CD4-positive, alpha-beta memory T cell (primary cell): ENCODE measurements at places on chromosomes 3 and 15. TPM values are rescaled to one million over a fixed set of nuclear protein-coding genes. Genes with fewer than 3 reads are reported as not detected.

GRCh38 chr15:32991619-32992111, 202.8 kb downstream of the FMN1 start:
- H3K36me3 ChIP-seq = no peaks in the 10 kb centered on the region
- H3K27ac ChIP-seq = no peak overlapping the region
- H3K4me3 ChIP-seq = no peak overlapping the region
- H3K4me1 ChIP-seq = no peaks in the 10 kb centered on the region
- no peaks in the 10 kb centered on the region for H3K27me3 ChIP-seq

- no peaks in the 10 kb centered on the region for H3K36me3 ChIP-seq
- no peaks in the 10 kb centered on the region for H3K4me1 ChIP-seq
- no peak overlapping the region for H3K4me3 ChIP-seq
- DNase-seq = no peak
Measured at GRCh38 chr3:161851941-161852566, 355.4 kb downstream of the OTOL1 start.

Gene AADACL2
- polyA plus RNA-seq = not detected

Gene LSMEM2
- not detected for polyA plus RNA-seq

DNA sequence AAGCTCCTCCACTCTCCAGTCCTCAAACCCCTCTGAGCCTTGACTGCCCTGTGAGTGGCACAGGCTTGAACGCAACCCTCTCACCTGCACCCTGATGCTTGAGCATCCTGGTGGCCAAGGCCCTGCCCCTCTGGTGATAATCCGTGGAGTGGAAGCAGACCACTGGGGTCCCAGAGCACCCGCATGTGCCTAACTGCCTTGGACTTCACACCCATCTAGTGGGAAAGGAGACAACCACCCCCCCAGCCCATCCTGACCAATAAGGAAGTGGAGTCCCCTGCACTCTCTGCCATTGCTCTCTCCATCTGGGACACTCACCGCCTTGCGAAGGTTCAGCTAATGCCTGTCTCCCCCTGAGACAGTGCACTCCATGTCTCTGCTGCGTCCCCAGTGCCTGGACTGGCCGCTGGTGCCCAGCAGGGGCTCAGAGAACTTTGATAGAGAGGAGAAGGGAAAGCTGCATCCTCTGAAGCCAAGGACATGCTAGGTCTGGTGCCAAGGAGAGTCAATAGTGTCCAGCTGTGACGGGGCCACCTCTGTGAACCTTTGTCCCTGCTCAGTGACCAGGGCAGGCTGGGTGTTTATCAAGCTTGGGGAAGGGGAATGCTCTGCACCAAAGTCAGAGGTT, 3.4 kb downstream of the KLF15 start:
- H3K4me1 ChIP-seq = peaks cover 9% of the 10 kb centered on the region
- peaks cover 23% of the 10 kb centered on the region for H3K27me3 ChIP-seq
- H3K27ac ChIP-seq = no peak overlapping the region
- DNase-seq = no peak
- H3K36me3 ChIP-seq = no peaks in the 10 kb centered on the region

Gene ATP13A5
- not detected for polyA plus RNA-seq

Gene MESP1
- polyA plus RNA-seq = 0.69 TPM

Gene KBTBD12
- polyA plus RNA-seq = not detected

DNA sequence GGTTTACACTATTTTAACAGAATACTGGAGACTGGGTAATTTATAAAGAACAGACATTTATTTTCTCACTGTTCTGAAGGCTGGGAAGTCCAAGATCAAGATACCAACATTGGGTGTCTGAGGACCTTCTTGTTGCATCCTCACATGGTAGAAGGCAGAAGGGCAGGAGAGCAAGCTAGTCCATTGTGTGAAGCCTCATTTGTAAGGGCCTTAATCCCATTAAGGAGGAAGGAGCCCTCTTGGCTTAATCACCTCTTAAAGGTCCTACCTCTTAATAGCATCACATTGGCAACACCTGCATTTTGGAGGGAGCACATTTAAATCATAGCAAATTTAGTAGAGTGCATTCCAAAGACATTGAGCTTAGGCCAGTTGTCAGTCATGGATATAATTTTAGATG, 26.2 kb downstream of the UBE2Q2 start:
- H3K27me3 ChIP-seq = no peaks in the 10 kb centered on the region
- DNase-seq = no peak
- no peaks in the 10 kb centered on the region for H3K4me1 ChIP-seq
- H3K36me3 ChIP-seq = peaks cover 15% of the 10 kb centered on the region

DNA sequence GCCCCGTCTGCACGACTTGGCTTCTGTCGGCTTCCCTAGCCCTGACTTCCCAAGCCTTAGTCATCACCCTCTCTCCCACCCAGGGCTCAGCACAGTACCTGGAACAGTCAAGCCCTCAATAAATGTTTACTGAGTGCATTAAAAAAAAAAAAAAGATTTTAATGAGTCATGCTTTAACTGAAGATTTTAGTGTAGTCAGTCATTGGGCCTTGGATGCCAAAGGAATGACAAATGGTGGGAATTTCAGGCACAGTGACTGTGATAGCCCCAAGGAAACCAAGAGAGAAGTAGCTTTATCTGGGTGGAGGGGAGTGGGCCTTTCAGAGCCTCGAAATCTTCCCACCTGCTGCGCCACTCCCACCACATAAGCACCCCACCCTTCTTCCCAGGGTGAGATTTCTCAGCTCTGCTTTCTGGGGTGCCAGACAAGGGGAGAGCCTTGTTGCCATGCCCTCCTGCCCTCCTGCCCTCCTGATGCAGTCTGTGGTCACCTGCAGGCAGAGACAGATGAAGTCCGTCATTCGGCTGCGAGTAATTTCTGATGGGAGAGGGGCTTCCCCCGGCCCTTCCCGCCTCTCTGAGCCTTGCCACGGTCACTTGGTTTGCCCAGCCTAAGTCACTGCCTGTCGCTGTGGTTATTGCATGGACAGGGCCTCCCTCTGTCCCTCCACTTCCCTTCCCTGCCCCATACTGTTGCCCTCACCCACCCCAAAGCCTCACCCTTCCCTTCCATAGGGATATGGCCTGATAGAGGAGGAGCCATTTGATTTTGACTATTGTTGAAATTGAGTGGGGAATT, 41.8 kb downstream of the SMAD3 start:
- H3K4me3 ChIP-seq = no peak overlapping the region
- peaks cover 95% of the 10 kb centered on the region for H3K4me1 ChIP-seq
- peak overlapping the region; percentile 14 for H3K27ac ChIP-seq
- no peaks in the 10 kb centered on the region for H3K36me3 ChIP-seq

DNA sequence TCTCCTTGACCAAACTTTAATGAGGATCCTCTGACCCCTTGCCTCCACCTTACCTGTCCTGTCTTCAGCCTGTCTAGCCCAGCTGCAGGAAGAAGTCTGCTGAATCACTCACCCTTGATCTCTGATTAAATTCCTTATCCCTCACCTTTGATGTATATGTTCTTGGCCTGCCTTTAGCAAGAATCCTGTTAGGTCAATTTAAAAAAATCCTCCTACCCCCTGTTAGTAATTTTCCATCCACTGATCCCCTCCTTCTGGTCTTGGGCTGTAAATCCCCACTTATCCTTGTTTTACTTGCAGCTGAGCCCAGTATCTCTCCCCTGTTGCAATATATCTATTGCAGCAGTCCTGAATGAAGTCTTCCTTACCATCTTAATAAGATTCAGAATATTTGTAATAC, 39.0 kb downstream of the MYH15 start:
- no peaks in the 10 kb centered on the region for H3K27me3 ChIP-seq
- no peak overlapping the region for H3K27ac ChIP-seq
- H3K4me3 ChIP-seq = no peak overlapping the region

Gene HCLS1
- polyA plus RNA-seq = 441 TPM

DNA sequence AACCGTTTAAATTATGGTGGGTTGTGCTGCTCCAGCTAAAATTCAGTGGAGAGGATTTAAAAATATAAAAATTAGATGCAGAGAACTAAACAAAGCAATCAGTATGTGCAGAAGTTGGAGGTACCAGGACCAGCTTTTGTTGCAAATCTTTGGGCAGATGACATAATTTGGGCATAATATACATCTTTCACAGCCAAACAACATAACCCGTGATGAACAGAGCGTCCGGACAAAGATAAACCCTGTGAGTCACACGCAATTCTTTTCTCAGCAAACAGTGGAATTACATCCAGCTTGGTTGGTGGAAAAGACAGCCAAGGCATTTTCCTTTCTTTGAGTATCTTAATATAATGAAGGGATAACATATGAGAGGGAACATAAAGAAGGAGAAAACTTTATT, 419.4 kb upstream of the ADAMTS9 start:
- DNase-seq = no peak
- H3K4me3 ChIP-seq = no peak overlapping the region
- no peaks in the 10 kb centered on the region for H3K27me3 ChIP-seq
- no peaks in the 10 kb centered on the region for H3K36me3 ChIP-seq
- H3K27ac ChIP-seq = no peak overlapping the region
- H3K4me1 ChIP-seq = no peaks in the 10 kb centered on the region

- no peak overlapping the region for H3K4me3 ChIP-seq
- H3K27ac ChIP-seq = no peak overlapping the region
- H3K4me1 ChIP-seq = no peaks in the 10 kb centered on the region
- no peak for DNase-seq
Measured at GRCh38 chr15:68643216-68643830, 64.5 kb downstream of the CORO2B start.

Gene NMB
- polyA plus RNA-seq = 4.1 TPM

GRCh38 chr3:184993394-184993793, 159.5 kb downstream of the C3orf70 start:
- no peak for DNase-seq
- no peak overlapping the region for H3K4me3 ChIP-seq

Gene STRIT1
- polyA plus RNA-seq = not detected

DNA sequence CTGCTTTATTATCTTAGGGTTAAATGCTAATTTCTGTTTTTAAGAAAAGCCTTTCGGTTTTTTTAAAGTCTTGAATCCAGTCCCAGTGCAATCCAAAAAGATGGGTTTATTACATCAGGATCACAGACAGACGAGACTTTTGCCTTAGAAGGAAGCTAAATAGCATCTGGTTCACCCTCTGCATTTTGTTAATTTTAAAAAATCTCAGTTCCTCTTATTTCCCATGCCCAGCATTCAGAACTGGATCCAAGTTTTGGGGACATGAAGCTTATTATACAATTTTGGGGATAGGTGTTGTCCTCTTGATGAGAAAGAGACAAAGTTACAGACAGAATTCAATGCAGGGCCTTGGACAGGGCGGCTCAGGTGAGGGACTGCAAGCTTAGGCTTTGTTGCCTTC, 181.5 kb upstream of the LYSMD4 start:
- H3K27me3 ChIP-seq = peaks cover 6% of the 10 kb centered on the region
- H3K4me3 ChIP-seq = no peak overlapping the region
- no peak for DNase-seq
- no peak overlapping the region for H3K27ac ChIP-seq
- H3K4me1 ChIP-seq = no peaks in the 10 kb centered on the region
- H3K36me3 ChIP-seq = no peaks in the 10 kb centered on the region

- H3K36me3 ChIP-seq = no peaks in the 10 kb centered on the region
- no peak for DNase-seq
- no peak overlapping the region for H3K4me3 ChIP-seq
- no peaks in the 10 kb centered on the region for H3K4me1 ChIP-seq
Measured at GRCh38 chr15:29675791-29676301, 146.4 kb downstream of the TJP1 start.

Gene GRM7
- polyA plus RNA-seq = not detected

GRCh38 chr3:102158080-102158740, 276.6 kb upstream of the ZPLD1 start:
- no peak overlapping the region for H3K27ac ChIP-seq
- H3K36me3 ChIP-seq = no peaks in the 10 kb centered on the region
- no peaks in the 10 kb centered on the region for H3K27me3 ChIP-seq
- no peak overlapping the region for H3K4me3 ChIP-seq
- H3K4me1 ChIP-seq = no peaks in the 10 kb centered on the region
- DNase-seq = no peak

Gene GOLGA6B
- polyA plus RNA-seq = not detected

Gene WHAMM
- polyA plus RNA-seq = 2.2 TPM

GRCh38 chr3:23645533-23646183, 160.1 kb upstream of the UBE2E1 start:
- H3K27me3 ChIP-seq = no peaks in the 10 kb centered on the region
- no peak overlapping the region for H3K27ac ChIP-seq
- no peak for DNase-seq
- H3K4me3 ChIP-seq = no peak overlapping the region

- H3K36me3 ChIP-seq = no peaks in the 10 kb centered on the region
- H3K27ac ChIP-seq = no peak overlapping the region
- no peak overlapping the region for H3K4me3 ChIP-seq
- DNase-seq = no peak
- H3K4me1 ChIP-seq = no peaks in the 10 kb centered on the region
Measured at GRCh38 chr3:65729973-65730372, 308.7 kb downstream of the MAGI1 start.

Gene MRPS11
- polyA plus RNA-seq = 63.1 TPM

DNA sequence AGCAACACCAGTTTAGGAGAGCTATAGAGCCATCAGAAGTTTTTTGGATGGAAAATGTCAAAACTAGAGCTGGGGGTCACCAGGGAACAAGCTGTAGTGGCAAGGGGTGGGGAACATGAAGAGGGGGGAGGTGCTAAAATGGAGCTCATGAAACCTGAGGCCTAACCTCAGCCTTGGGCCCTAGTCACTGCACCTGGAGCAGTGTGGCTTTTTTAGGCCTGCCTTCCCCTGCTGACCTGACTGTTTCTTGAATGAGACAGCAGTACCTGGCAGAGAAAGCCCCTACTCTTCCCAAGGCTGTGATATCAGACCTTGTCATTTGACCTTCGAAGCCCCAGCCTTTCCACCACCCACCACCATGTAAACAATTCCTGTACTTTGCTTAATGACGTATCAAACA, 383.5 kb downstream of the EPHB1 start:
- H3K27ac ChIP-seq = no peak overlapping the region
- H3K36me3 ChIP-seq = no peaks in the 10 kb centered on the region
- H3K4me1 ChIP-seq = no peaks in the 10 kb centered on the region
- no peak overlapping the region for H3K4me3 ChIP-seq
- DNase-seq = no peak
- H3K27me3 ChIP-seq = no peaks in the 10 kb centered on the region

- no peaks in the 10 kb centered on the region for H3K27me3 ChIP-seq
- H3K4me3 ChIP-seq = no peak overlapping the region
- H3K36me3 ChIP-seq = no peaks in the 10 kb centered on the region
Measured at GRCh38 chr3:139638518-139638917, 39.3 kb downstream of the NMNAT3 start.
